G401 (cell line): ENCODE measurements at places on chromosomes 13 and 19. TPM values are rescaled to one million over a fixed set of nuclear protein-coding genes. Genes with fewer than 3 reads are reported as not detected.

- DNase-seq: peak; percentile 55
Observed at GRCh38 chr19:51719251-51719988, 4.4 kb downstream of the HAS1 start.

- no peak for DNase-seq
Observed at GRCh38 chr13:43495732-43496131, 291.0 kb downstream of the ENOX1 start.

GRCh38 chr19:41796901-41797300, 514 bp downstream of the CEACAM3 start:
- no peak for DNase-seq

DNA sequence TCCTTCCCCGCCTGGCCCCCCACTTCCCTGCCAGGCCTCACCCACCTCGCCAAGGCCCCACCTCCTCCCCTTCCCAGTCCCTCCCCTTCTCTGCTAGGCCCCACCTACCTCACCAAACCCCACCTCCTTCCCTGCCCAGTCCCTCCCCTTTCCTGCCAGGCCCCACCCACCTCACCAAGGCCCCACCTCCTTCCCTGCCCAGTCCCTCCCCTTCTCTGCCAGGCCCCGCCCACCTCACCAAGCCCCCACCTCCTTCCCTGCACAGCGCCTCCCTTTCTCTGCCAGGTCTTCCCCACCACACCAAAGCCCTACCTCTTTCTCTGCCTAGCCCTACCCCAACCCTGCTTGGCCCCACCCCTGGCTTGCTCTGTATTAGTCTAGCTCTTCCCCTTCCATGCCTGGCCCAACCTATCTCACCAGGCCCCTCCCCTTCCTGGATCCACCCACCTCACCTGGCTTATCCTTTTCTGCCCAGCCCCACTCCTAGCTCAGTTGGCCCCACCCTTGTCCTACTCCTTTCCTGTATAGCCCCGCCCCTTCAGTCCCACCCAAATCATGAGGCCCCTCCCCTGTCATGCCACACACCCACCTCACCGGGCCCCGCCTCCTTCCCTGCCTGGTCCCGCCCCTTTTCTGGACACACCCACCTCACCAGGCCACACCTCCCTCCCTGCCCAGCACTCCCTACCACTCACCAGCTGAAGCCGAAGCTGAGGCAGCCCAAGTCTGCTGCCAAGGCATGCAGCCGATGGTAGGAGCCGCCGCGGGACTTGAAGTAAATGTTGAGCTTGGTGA, 16.2 kb downstream of the CERS1 start:
- no peak for DNase-seq

- DNase-seq: no peak
Observed at GRCh38 chr13:78160793-78161192, 242.2 kb upstream of the EDNRB start.

DNA sequence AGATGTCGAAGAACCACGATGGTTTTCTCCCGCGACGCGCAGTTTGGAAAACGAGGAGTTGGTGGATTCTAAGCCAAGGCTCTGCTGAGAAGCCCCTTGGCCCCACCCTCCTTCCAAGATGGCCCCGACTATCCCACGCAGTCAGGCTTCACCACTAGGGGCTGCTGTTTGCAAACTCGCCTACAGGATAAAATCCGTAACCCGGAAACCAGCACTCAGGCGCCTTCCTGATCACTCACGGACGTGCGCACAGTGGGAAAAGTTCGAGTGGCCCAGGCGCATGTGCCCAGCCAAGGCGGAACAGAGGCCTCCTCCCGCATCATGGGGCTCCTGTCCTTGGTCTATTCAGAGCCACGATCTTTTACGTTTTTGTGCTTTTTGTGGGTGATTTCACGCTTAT, 19.2 kb upstream of the UQCR11 start:
- DNase-seq: peak; percentile 39

GRCh38 chr13:23960566-23961156, 63.4 kb upstream of the C1QTNF9B start:
- DNase-seq: peak; percentile 44

DNA sequence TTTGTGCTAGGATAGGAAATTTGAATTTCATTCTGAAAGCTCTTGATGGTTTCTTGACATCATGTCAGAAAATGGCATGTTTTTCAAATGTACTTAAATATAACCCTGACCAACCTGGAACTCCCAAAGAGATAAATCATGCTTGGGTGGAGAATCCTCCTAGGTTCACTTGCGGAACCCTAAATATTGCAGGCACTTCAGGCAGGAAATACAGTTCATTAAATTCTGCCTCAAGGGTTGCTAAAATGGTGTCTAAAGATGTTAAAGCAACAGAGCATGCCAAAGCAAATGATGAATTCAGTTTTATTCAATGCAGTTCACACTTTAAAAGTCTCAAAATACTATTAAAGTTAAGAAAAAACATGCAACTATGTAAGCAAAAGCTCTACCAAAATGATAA, 415.9 kb downstream of the SLITRK6 start:
- DNase-seq: no peak

DNA sequence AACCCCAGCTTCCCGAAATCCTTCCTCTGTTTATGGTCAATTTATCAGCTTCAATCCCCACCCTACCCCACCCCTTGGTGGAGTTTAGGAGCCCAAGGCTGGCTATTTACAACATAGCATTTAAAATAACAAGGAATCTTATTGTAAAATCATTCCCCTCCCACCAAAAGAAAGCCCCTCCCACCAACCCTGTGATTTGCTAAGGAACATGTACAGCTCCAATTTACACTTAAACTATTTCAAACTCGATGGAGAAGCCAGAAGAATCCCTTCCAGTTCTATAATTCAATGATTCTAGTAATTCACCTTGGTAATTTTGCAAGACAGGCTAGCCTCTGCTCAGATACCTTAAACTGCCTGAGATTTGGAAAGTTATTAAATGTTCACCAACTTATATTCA, 3.0 kb downstream of the LATS2 start:
- no peak for DNase-seq

GRCh38 chr13:50016444-50016843, 1.2 kb downstream of the KCNRG start:
- DNase-seq: no peak

DNA sequence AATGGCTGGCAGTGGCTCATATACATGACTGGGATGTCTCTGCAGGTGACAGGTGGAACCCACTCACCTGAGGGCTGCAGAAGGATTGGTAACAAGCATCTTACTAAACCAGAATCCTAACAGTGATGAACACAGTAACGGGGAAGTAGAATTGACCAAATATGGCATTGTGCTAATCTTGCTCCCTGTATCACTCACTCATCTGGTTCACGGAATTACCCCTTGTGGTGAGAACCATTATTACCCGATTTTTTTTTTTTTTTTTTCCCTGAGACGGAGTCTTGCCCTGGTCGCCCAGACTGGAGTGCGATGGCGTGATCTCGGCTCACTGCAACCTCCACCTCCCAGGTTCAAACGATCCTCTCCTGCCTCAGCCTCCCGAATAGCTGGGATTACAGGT, 69.5 kb downstream of the PTPRS start:
- DNase-seq: no peak

DNA sequence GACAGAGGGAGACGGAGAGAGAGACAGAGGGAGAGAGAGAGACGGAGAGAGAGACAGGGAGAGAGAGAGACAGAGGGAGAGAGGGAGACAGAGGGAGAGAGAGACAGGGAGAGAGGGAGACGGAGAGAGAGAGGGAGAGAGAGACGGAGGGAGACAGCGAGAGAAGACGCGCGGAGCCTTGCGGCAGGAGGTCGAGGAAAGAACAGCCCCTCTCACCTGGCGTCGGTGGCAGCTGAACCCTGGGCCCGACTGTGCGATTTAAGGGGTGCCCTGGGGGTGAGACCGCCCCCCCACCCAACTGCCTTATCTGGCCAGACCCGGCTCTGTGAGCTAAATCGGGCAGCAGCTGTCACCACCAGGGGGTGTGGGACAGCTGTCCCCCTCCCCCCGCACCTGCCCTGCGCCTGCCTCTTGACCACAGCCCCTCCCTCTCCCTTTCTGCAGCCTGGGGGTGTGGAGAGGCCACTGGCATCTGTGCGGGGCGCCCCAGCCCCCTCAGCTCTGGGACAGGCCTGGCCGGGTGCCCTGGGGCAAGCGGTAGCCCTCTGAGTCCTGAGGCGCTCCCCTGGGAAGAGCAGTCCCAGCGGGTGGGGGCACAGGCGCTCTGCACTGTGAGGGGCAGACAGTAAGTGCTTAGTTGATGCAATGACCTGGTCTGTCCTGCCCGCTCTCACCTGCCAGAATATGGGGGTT, 10.8 kb downstream of the JOSD2 start:
- DNase-seq: no peak

DNA sequence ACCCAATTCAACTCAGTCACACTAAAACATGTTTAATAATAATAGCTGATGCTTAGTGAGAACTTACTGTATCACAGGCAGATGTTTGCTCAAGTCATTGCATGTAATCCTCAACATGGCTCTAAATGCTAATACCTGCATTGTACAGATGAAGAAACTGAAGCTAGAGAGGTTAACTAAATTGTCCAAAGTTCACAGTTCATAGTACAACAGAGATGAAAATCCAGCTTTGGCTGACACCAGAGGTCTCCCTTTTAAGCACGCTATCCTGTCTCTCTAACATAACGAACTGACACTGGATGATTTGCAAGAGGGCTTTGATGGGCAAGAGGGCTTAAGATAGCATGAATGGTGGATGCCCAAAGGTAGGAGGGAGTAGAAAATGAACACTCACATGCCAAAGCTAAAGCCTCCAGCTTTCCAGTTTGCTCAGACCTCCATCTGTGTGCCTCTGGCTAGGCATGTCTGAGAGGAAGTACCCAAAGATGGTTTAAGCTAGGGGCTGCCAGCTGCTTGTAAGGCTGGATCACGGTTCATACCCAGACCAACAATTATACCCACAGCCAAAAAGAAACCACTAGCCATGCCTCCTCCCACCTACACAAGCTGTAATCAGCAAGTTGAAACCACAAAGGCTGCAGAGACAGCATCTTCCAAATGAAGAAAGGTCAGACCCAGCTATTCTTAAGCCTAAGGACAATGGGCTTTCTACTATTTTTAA, 196.9 kb upstream of the UBL3 start:
- DNase-seq: no peak

Gene ZNF667
- 9.2 and 28.3 TPM in 2 replicates for total RNA-seq

Gene MPHOSPH8
- total RNA-seq: 5.4 and 9.2 TPM in 2 replicates

Gene OR7C1
- not detected in 2 replicates for total RNA-seq

Gene ZNF527
- total RNA-seq: 1.9 and 8.8 TPM in 2 replicates

Gene IZUMO1
- total RNA-seq: not detected in 2 replicates

Gene MUC16
- not detected in 2 replicates for total RNA-seq

Gene MEF2B
- 2.9 TPM in 1 of 2 replicates, not detected in the other for total RNA-seq

Gene LMTK3
- 8.1 and 12.5 TPM in 2 replicates for total RNA-seq

Gene ADGRE1
- total RNA-seq: not detected in 2 replicates
